ENCODE measurements at places on chromosomes 5 and 9.

DNA sequence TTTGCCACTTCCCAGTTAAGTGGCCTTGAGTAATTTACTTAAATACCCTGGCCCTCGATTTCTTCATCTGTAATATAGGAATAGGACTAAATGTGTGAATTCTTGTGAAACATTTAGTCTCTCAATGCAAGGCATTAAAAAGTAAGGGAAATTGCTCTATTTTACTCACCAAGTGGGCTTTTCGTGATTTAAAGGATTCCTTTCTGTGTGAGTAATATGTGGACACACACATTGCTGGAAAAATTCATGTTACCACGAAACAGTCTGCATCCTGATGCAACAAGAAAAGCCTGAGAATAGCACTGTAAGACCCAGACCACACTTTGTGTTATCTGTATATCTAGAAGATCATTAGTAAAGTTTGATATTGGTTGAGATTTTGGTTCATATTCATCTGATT lies 1243.0 kb upstream of the CDH9 start:
- DNase-seq = no peak

- DNase-seq = no peak
These were observed 30.8 kb downstream of the OR1J1 start for GRCh38 chr9:122446819-122447484.

- DNase-seq = no peak
These were observed 70.8 kb downstream of the RAB24 start for GRCh38 chr5:177232761-177233160.

GRCh38 chr5:112083623-112084022 lies 326.6 kb upstream of the NREP start:
- DNase-seq = no peak

DNA sequence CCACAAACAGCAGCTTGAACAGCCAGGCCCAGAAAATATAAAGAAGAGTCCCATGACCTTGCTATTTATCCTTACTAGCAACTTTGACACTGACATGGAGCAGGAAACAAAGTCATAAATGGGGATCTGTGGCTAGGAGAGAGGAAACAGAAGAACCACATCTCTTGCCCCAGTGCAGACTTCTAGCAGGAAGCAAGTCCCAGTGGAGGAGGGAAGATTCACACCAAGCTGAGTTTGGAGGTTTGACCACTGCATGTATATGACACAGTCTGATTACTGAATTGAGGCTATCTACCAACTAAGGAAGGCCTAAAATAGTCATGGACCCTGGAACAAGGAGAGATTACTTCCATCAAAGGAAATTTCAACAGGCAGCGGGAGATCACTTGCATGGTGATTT lies 51.4 kb downstream of the CDH6 start:
- DNase-seq = no peak

DNA sequence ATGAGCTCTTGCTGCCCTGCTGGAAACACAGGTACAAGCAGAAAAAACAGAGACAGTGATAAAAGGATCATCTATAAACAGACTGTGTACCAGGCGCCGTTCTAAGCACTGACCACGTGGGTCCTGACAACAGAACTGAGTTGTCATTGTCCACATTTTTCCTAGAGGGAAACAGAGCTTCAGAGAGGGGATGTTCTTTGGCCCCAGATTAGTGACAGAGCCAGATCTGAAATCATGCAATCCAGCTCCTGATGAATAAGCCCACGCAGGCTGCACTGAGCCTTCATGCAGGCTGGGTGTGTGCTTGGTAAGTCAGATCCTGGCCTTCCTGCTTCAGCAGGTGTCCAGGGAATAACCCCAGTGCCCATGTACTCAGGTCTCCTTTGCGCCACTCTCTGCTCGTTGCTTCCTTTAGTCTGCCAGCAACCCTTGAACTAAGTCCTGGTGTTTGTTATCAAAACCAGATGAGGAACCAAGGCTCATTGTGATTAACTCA lies 22.8 kb upstream of the TCF7 start:
- DNase-seq = no peak

DNA sequence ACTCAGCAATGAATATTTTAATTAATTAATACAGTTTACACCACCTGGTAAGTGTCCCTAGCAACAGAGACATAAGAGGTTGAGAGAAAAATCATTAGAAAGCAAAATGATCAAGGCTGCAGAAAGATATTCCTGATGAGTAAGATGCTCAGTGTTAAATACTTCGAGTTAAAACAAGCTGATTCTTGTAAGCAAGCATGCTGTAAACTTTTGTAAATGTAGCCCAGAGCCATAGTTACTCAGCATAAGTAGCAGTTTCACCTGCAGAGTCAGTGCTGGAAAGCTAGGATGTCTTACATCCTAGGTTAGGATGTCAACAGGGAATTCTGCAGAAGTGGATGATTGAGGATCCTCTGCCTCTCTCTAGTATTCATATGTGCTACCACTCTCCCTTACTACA lies 4.2 kb downstream of the PRKACG start:
- no peak for DNase-seq

GRCh38 chr5:1051366-1051720 lies 42.7 kb downstream of the NKD2 start:
- DNase-seq = no peak

DNA sequence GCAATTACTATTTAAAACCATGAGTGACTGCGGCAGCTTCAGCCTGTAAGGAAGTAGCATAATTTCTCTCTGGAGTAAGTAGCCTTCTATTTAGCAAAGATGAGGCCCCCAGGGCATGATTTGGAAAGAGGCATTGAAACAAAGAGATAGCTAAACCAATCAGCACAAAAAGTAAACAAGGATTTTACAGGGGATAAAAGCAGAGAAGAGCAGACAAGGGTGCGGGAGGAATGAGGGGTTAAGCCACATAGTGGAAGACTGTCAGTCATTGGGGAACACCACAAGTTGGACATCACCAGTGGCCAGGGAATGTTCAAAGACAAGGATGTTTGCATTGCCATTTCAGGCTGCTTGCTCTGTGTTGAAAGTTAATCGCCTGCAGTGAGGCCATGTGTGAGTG lies 24.0 kb upstream of the C5orf63 start:
- no peak for DNase-seq

GRCh38 chr5:91690921-91691320 lies 307.8 kb upstream of the ARRDC3 start:
- DNase-seq = no peak

DNA sequence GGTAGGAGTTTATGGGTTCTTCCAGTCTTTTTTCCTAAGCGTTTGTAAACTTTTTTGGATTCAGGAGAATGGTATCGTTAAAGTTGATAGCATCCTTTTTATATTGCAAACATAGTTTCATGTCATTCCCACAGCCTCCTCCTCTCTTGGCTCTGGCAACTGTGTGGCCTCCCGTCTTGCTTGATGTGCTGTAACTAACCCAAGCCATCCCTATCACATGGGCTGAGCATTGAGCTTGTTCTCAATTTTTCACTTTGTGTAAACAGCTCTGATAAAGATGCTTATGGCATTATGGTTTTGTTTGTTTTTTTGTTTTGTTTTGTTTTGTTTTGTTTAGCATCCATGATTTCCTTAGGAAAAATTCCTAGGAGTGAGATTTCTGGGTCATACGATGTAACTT lies 4.6 kb downstream of the STKLD1 start:
- DNase-seq = no peak

DNA sequence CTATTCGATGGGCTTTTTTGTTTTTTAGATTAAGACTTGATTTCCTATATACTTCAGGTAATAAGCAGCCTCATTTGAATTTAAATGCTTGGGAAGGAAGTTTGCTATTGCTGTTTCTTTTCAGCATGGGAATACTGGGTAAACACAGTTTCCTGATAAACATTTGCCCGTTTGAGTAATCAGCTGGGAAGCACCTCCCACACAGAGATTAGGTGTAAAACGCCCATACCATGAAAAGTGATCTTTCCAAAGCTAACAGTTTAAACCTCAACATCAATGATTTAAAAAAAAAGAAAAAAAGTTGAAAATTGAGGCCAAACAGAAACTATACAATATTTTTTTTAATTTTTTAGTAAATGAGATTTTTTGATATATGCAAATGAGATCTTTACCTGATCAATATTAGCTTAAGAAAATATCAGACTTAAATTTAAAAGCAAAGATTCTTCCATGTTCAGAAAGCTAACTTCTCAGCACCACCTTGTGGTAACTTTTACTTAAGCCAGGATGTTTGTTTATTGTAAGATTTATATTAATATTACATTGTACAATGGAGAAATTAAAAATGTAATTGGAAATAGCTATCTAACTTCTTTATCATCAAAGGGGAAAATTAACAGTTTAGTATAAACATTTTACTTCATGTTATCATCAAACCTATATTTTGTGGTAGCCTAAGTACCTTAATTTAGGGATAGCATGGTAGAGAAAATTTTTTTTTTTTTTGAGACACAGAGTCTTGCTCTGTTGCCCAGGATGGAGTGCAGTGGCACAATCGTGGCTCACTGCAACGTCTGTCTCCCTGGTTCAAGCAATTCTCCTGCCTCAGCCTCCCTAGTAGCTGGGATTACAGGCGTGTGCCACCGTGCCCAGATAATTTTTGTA lies 39.8 kb downstream of the F2RL2 start:
- DNase-seq = no peak

DNA sequence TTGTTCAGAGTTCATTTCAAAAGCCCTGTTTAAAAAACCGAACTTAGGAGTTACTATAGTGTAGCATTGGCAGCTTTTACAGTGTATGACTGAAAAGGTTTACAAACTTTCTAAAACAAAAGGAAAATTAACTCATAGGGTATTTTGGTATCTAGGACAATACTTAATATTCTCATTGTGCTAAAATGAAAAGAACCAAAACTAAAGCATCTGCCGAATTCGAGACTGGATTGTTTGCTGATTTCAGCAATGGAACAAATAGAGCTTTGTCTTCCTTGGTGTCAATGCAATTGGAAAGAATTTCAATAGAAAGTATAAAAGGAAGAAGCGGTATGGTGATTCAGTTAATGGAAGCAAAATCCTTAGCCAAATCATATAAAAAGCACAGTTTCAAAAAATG lies 254.1 kb downstream of the SLF1 start:
- DNase-seq = no peak

- DNase-seq = no peak
These were observed 12.5 kb upstream of the SEC16A start for GRCh38 chr9:136495238-136495800.

- DNase-seq = no peak
These were observed 24.6 kb upstream of the LRRC14B start for GRCh38 chr5:166441-167372.

DNA sequence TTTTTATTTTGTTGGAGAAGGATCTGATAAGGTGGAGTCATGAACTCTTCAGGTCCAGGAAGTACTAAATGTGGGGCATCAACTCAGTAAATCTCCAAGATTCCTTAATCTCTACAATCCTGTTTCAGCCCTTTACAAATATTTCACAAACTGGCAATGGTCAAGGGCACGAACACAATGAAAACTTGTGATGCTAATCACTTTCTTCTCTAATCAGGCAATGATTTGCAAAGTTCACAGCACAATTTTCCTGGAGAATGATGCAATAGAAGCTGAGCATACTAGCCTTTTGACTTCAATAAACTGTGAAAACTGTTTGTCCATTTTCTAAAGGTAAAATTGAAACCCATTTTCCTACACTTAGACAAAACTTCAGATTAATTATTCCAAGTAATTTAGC lies 16.9 kb downstream of the GDF9 start:
- no peak for DNase-seq

DNA sequence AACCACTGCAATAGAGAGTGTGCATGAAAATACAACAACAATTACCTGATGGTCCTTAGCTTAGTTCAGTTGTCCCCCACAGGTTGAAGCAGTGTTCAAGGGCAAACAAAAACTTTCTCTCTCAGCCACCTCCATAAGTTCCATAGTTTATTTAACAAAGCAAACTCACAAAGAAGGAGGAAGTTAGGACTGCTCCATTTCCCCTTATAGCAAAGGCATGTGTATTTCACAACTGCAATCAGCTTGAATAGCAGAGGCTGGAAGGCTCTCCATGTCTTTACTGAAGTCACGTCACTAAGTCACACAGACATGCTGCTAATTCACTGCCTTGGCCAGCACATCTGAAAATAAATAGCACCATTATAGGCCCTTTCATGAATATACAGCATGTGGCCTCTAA lies 43.3 kb downstream of the DOCK8 start:
- no peak for DNase-seq

GRCh38 chr9:15927161-15927560 lies 374.3 kb downstream of the CCDC171 start:
- no peak for DNase-seq

DNA sequence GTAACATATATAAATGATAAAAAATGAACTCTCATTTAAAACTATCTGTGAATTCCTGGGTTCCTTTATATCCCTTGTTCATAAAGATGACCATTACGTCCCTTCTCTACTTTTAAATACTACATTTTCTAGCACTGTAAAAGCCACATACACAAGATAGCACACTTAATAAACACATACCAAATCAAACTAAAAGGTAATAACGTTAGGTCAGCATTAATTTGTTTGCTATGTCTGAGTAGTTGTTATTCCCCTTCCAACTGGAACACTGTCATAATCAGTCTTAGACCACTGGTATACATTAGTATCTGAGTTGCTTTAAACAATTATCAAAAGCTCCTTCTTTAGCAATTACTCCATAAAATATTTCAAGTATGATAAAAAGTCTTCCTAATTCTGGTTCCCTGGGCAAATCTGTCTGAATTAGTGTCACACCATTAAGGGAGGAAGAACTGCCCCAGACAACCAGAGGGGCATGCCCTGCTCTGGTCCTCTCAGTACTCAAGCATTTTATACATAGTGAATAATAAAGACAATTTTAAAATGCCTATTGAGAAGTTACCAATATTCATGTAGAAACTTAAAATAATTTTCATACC lies 98.1 kb downstream of the RAPGEF6 start:
- no peak for DNase-seq

DNA sequence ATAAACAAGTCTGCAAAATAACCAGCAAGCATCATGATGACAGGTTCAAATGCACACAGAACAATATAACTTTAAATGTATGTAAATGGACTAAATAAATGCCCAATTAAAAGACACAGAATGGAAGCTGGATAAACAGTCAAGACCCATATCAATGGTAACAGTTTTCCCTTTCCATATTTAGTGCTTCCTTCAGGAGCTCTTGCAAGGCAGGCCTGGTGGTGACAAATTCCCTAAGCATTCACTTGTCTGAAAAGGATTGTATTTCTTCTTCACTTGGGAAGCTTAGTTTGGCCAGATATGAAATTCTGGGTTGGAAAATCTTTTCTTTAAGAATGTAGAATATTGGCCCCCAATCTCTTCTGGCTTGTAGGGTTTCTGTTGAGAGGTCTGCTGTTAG lies 120.2 kb upstream of the RASA1 start:
- DNase-seq = no peak

- DNase-seq = no peak
These were observed 41.1 kb downstream of the LIX1 start for GRCh38 chr5:97101189-97101910.

GRCh38 chr9:104836235-104836634 lies 72.3 kb downstream of the NIPSNAP3B start:
- DNase-seq = no peak

DNA sequence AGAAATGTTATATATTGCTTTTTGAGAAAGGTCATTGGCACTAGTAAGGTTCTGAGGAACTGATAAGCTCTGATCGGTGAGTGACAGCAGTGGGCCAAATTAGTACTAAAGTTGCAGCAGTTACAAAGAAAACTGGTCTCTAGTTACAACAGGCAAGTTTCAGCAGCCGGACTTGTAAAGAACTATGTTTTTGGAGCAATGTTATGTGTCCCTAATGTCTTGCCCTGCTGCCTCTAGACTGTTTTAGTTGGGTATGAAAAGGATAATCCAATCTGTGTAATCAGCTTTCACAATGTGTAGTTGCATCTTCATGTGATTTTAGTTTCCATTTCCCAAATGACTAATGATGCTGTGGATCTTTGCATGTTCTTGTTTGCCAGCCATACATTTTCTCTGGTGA lies 113.5 kb downstream of the CAMK4 start:
- no peak for DNase-seq
